Type B pancreatic cell (in vitro differentiated cells): ENCODE measurements at places on chromosomes 13 and 19. TPM values are rescaled to one million over a fixed set of nuclear protein-coding genes. Genes with fewer than 3 reads are reported as not detected.

The FREM2 gene
- 37.8 and 42.8 TPM in 2 replicates for total RNA-seq

The SLC10A2 gene
- total RNA-seq, result 1.7 and 3.0 TPM in 2 replicates

- no peak for DNase-seq
Observed at GRCh38 chr13:45800485-45800884, 51.1 kb downstream of the SIAH3 start.

The CLEC11A gene
- total RNA-seq, result 4.2 and 5.9 TPM in 2 replicates

- no peak for DNase-seq
Observed at GRCh38 chr13:101988140-101988539, 413.7 kb downstream of the FGF14 start.

DNA sequence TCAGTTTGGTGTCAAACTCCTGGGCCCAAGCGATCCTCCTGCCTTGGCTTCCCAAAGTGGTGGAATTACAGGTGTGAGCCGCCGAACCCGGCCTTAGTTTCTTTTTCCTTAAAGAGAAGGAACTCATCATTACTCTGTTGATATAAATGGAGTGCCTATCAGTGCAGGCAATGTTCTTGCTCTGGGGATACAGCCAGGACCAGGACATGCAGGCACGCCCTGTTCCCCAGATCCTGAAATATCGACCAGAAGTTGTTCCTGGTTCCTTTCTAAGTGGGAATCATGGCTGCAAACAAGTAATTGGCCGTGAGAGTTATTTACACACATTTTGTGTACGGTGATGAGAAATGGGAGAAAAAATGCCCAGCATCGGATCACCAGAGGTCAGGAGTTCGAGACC lies 8.4 kb downstream of the DNM2 start:
- DNase-seq, result no peak

DNA sequence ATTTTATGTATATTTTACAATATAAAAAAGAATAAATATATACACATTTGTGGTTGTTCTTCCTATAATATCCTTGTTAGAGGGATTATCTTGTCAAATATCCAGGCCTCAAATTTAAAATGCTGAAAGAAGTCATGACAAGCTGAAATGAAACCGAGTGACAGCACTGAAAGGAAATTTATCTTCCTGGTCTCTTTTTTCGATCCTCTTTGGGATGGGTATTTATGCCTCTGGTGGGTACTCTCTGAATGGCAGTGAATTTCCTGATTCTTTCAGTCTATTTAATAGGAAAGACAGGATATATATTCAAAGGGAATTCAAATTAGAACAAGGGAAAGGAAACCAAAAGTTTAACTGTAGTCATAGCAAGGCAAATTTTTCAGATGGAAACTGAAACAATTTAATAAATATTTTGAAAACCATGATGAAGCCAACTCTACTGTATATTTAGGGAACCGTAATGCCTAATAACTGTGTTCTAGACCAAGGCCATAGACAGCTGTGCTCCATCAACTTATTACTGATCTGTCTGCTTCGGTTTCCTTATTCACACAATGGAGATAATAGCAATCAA lies 97.9 kb downstream of the DLEU7 start:
- DNase-seq, result no peak

The FGF21 gene
- total RNA-seq, result not detected in 2 replicates

The DACT3 gene
- total RNA-seq, result 1.3 and 24.5 TPM in 2 replicates

GRCh38 chr13:35475212-35475959 lies 1.1 kb downstream of the MAB21L1 start:
- no peak for DNase-seq

DNA sequence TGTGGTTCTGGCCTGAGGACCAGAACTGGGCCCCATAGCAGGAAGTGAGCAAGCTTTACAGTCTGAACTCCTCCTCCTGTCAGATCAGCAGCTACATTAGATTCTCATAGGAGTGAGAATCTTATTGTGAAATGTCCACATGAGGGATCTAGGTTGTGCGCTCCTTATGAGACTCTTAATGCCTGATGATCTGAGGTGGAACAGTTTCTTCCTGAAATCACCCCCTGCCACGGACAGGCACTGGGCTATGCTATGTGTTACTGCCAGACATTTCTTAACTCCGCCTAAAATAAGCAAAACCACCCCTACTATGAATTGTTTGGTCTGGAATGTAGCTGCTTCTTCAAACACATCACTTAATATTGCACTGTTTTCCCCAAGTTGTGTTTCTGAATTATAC lies 4.6 kb downstream of the FBXL3 start:
- no peak for DNase-seq

- no peak for DNase-seq
Observed at GRCh38 chr13:79767126-79767525, 286.2 kb downstream of the NDFIP2 start.

DNA sequence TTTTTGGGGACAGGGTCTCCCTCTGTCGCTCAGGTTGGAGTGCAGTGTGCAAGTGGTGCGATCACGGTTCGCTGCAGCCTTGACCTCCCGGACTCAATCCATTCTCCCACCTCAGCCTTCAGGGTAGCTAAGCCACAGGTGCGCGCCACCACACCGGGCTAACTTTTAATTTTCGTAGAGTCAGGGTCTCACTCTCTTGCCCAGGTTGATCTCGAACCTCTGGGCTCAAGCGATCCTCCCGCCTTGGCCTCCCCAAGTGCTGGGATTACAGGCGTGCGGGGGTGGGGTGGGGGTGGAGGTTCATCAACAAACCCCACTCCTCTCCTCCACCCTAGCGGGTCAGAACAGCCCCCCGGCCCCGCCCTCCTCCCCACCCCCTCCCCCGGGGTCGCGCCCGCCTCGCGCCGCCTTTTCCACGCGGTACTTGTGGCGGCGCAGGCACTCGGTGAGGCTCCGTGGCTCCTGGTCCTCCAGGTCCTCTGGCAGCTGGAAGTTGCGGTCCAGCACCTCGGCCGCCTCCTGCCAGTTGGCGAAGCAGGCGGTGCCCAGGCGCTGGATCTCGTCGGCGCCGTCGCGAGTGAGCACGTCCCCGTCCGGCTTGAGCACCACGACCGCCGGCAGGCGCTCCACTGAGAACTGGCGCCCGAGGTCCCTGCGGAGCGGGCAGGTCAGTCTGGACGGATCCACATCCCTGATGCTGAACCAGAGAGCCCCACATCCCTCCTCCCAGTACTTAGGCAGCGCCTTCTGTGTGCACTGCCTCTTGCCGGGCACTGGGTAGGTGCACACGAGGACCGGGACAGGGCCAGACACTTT lies 5.2 kb downstream of the NXNL1 start:
- no peak for DNase-seq

DNA sequence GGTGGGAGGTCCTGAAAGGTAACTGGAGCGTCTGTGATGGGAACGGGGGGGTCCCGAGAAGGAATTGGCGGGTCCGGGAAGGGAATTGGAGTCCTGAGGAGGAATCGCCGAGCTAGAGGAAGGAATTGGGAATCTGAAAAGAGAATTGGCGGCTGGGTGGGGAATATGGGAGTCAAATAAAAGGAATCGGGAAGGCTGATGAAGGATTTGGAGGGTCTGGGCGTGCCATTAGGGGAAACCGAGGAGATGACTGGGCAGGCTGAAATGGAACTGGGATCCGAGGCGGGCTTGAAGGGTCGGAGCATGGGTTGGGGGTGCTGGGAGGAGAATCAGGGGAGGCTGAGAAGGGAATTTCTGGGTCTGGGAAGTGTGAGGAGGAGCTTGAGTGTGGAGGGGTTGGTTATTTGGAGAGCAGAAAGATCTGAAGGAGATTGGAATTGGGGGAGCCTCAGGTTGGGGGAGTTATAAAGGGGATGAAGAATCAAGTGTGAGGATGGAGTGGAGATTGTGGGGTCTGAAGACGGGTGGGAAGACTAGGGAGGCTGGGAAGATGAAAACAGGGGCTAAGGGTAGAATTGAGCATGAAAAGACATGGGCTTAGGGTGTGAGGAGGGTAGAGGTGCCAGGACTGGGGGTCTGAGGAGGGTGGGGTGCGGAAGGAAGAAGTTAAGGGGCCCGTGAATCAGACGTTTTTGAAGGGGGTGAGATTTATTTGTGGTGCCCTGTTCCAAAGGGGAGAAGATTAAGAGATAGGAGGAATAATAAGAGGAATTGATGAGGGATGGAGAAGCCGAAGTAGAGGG lies 718 bp downstream of the ACTN4 start:
- no peak for DNase-seq

DNA sequence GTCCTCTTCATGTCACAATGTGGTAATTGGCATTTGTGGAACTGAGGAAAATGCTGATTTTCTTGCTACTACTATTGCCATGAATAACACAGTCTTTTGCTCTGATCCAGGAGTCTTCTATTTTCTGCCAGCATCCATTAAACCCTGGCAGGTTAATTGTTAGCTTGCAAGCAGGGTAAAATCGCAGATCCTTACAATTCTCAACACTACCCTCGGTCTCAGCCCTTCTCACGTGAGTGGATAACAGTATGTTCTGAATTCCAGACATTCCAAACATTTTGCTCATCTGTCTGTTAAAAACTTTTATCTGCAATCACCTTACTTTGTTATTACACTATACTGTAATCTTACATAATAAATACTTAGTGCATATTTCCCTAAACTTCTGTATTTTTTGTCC lies 251.3 kb upstream of the ATXN8OS start:
- no peak for DNase-seq

- no peak for DNase-seq
Observed at GRCh38 chr13:34570698-34571353, 371.2 kb upstream of the NBEA start.

- DNase-seq, result no peak
Observed at GRCh38 chr13:110471156-110471832, 90.2 kb downstream of the RAB20 start.
